ENCODE measurements at places on chromosomes 5 and 9. TPM values are rescaled to one million over a fixed set of nuclear protein-coding genes. Genes with fewer than 3 reads are reported as not detected.

DNA sequence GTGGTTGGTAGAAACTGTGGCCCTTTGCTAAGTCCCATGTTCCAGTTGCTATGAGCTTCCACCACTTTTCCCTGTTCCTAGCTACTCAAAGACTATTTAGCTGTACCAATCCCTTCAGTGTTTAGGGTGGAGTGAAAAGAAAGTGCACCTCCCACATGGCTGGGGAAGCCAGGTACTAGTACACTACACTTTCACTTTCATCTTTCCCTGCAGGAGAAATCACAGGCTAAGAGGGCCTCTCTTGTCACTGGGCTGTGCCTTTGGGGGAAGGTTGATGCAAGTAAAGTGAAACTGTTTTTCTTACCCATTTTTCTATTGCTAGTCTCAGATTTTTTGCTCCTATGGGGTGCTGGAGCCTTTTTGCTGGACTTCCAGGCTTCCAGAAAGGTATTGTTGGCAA is 33.5 kb upstream of the CKS2 start:
- DNase-seq = no peak

DNA sequence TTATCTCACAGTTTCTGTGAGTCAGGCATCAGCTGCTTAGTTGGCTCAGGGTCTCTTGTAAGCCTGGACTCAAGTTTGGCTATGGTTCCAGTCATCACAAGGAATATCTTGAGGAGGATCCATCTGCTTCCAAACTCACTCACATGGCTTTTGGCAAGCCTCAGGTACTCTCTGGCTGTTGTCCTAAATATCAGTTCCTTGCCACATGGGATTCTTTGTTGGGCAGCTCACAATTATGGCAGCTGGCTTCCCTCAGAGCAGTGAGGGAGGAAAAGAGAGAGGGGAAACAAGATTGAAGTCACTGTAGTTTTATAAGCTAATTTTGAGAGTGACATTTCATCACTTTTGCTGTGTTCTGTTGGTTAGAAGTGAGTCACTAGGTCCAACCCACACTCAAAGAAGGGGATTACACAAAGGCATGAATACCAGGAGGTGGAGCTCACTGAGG is 144.5 kb downstream of the GCNT1 start:
- DNase-seq = no peak

- no peak for DNase-seq
Observed at GRCh38 chr9:114461468-114461867, 43.8 kb downstream of the WHRN start.

DNA sequence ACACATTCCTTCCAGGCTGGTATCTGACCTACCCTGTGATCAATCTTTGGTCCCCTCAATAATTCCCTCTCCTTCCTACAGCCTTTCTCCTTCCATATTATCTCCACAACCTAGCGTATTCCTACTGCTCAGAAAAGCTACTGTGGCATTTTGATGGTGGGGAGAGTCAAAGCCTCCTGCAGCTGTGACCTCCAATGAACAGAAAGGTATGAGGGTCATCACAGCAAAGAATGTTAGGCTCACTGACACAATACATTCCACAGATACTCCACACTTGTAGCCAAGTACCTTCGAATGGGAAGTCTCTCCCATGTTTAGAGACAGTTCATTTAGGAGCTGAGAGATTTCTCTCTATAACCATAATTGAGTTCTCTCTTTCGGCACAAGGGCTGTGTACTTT is 5.9 kb downstream of the FBN2 start:
- DNase-seq = no peak

DNA sequence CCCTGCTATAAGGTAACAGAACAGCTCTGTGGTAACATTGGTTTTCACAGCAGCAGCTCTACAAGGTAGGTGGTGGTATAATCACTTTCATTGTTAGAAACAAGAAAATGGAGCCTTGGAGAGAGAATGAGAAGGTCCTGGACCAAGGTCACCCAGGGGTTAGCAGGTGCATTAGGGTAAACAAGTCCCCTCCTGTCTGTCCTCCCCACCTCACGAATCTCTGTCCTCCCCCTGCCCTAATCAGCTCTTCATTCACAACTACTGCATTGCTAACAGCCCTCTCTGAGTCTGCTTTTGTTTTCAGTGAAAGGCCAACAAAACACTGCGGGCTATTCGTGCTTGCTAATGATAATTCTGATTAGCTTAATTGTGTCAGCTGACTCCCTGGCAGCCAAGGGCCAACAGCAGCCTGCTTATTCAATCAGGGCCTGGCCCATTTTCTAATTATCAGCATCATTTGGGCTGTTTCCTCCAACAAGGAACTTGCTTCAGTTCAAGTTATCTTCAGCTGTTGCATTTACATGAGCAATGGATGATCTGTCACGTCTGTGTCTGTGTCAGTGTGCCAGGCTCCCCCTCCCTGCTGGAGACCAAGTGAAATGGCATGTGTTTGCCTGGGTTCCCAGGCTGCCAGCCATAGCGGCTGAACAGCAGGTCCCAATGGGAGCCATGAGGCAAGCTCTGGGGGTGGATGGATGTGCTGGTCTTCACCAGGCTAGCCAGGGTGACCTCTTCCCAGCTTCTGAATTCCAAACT is 56.7 kb upstream of the EQTN start:
- no peak for DNase-seq

GRCh38 chr5:119355685-119356611 is at the start of gene TNFAIP8:
TSS of gene TNFAIP8 (plus strand) at chr5:119356019. CDS start at chr5:119356091, 72 bp downstream.
- DNase-seq = no peak

DNA sequence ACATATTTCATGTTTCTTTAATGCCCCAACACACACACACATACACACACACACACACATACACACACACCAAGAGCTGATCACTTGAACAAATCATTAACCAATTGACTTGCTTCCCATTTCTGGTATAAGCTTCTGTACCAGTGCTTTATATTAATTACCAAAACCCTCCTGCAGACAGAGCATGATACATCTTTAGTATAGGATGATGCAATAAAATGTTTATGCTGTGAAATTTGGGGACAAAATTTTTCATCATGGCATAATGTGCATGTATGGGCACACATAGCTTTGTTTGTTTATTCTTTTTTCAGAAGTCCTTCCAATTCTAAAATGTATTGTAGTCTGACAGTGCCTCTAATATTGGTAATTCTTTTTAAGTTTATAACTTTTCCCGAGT is 34.5 kb downstream of the SLC1A3 start:
- no peak for DNase-seq

DNA sequence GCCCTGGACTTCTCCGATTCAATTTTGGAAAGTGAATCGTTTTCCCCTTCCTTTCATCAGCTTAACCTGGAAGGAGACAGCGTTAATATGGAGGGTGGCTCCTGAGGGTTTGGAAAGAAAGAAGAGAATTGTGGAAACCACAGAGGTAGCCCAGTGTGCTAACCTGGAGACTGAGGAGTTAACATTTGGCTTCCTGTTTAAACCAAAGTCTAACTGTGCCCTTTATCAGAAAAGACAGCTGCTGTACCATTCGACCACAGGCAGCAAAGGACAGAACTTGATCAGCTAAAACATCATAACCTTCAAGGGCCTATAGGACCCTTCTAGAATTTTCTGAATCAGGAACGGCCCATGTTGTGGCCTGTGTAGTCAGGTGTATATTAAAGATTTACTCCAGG is 735 bp downstream of the IDNK start:
- DNase-seq = no peak

- no peak for DNase-seq
Observed at GRCh38 chr5:170907758-170908157, 45.9 kb downstream of the RANBP17 start.

NIPBL gene
- total RNA-seq = 110 TPM

SLC6A18 gene
- not detected for total RNA-seq

CTNND2 gene
- total RNA-seq = not detected

NFIB gene
- total RNA-seq = not detected

PLAC8L1 gene
- not detected for total RNA-seq

PCDHB10 gene
- total RNA-seq = 0.15 TPM

ECSCR gene
- 0.32 TPM for total RNA-seq

RNF183 gene
- total RNA-seq = not detected
